Stimulated activated CD8-positive, alpha-beta memory T cell treated with anti-CD3 and anti-CD28 coated beads, Interleukin-7, amount 100 ng/mL, for 24 hours (primary cell): ENCODE measurements at places on chromosomes 5 and 9.

DNA sequence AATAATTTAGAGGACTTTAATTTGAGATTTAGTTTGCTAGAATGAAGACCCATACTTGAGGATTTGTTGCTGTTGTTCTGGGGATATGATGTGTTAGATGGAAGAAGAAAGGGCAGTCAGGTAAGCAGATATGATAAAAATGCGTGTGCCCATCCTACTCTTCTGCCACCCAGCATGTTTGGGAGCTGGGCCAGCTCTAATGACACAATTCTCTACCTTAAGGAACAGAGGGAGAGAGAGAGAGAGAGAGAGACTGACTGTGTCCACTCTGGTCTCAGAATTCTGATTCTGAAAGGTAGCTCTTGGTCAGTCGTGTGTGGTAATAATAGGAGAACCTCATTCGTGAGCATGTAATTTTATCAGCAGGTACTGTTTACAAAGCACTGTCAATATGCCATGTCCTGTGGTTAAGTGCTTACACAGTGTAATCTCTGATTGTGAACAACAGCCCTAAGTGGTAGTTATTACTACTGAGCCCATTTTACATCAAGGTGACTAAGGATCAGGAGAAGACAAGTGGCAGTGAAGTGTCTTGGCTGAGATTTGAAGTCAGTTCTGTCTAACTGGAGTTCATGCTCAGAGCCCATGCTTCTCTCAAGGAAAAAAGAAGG, 307.4 kb upstream of the SEMA6A start:
- DNase-seq, result no peak

GRCh38 chr5:58077966-58078365, 381.9 kb downstream of the PLK2 start:
- no peak for DNase-seq

DNA sequence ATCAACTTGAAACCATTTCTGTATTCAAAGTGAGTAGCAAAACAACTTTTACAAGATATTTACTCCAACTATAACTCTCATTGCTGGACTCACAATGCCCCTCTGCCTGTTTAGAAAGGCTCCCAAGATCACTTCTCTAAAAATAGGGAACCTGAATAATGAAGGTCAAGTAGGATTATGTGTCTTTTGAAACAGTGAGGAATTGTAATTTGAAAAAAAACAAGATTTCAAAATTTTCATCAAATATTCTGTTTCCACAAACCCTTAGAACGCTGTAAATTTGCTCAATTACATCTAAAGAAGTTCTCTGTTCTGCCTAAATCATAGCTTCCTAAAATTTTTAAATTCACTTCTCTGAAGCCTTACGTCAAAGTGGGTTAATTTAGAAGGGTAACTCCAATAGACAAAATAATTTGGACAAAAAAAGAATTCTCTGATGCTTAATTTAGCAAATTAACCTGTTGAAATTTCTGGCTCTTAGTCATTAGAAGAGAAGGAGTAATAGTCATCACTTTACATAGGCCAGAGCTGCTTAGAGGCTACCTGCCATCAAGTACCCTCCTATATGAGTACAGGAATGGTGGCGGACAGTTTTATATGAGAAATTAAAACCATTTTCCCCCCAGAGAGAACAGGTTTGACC, 4.0 kb downstream of the ELL2 start:
- DNase-seq, result no peak

- DNase-seq, result no peak
Observed at GRCh38 chr9:127093319-127094020, 29.0 kb downstream of the ANGPTL2 start.

GRCh38 chr5:6087576-6087975, 290.8 kb downstream of the MED10 start:
- DNase-seq, result no peak

- no peak for DNase-seq
Observed at GRCh38 chr9:38186404-38187115, 117.5 kb upstream of the SHB start.

DNA sequence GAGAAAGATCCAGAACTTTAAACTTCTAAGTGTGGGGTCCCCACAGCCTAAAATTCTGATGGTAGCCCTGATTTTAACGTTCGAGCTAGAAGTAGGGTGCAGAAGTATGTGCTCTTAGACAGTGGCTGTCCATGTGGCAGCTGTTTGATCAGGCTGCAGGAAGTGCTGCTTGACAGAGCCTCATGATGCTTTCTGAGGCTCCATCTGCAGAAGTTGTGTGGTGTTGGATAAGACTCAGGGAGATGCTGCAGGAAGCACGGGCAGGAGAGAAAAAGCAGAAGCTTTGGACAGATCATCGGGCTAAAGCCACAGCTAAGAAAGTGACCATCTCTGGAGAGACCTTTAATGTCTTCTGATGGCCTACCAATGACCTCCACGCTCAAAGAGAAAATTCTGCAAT, 8.1 kb downstream of the MTMR12 start:
- DNase-seq, result no peak

GRCh38 chr9:5957166-5957565, 58.3 kb downstream of the RANBP6 start:
- no peak for DNase-seq

GRCh38 chr9:136814725-136815421, 7.1 kb downstream of the RABL6 start:
- no peak for DNase-seq

DNA sequence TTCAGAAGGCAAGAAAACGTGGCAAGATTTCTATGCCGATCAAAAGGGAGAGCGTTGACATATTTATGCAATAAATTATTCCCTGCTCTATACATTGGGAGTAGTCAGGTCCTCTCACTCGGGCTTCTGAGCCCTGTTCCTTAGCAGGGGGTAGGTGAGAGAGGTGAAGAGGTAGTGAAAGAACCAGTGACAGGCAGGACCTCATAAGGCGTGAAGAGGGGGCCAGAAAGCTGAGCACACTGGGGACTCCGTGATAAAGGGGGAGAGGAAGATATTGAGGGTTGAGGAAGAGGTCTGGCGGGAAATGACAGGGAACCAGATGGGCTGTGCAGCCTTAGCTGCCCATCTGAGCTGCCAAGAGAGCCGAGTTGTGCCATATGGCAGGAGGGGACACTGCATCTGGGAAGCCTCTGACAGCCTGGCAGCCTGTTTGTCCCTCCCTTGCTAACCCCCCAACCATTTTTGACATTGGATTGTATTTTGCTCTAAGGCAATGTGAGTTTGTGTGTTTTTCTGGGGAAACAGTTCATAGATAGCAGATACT, 782 bp upstream of the CDC20B start:
- no peak for DNase-seq

DNA sequence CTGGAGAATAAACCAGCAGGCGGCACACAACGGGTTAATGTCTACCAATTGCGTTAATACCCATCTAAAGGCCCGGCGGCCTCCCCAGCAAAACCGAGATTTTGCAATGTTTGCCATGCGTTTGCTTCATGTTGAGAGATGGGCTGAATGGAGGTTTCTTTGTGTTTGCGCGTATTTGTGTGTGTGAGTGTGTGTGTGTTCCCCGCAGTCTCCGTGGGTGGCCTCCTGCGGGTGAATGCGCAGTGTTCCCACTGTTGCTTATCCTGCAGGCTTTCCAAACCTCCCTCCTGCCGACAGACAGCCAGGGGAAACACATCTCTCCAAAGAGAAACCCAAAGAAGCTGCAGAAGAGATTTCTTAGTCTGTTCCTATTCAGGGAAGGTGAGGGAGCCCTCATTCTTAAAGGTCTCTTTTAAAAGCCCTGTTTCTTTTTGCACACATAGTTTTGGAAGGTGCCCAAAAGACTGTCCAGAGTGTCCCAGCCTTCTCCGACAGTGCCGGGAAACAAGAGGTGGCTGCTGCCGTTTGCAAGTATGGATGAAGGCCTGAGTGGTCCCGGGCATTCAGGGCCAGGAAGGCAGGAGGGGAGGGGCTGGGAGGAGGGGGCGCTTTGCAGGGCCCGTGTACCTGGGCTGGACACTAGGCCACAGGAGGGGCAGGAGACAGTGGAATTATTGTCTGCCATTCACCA, 103.8 kb upstream of the ERCC6L2 start:
- DNase-seq, result no peak

GRCh38 chr9:124238546-124239140, 19.1 kb upstream of the NEK6 start:
- no peak for DNase-seq
